ENCODE measurements at places on chromosomes 7 and 10. TPM values are rescaled to one million over a fixed set of nuclear protein-coding genes. Genes with fewer than 3 reads are reported as not detected.

- peak; percentile 82 for DNase-seq
Measured at GRCh38 chr10:84552478-84552877, 224.1 kb downstream of the CCSER2 start.

DNA sequence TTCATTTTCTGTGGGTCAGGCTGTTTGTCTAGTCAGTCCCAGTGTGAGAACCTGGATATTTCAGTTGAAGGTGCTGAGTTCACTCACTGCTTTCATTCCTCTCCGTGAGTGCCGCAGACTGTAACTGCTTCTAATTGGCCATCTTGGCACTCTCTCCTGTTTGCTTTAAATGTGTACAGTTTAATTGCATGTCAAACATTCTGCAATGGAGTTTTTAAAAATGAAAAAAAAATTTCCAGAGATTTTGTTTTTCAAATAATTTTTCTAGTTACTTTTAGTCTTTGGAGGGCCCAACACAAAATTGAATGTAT lies 87.8 kb downstream of the CCSER2 start:
- no peak for DNase-seq

DNA sequence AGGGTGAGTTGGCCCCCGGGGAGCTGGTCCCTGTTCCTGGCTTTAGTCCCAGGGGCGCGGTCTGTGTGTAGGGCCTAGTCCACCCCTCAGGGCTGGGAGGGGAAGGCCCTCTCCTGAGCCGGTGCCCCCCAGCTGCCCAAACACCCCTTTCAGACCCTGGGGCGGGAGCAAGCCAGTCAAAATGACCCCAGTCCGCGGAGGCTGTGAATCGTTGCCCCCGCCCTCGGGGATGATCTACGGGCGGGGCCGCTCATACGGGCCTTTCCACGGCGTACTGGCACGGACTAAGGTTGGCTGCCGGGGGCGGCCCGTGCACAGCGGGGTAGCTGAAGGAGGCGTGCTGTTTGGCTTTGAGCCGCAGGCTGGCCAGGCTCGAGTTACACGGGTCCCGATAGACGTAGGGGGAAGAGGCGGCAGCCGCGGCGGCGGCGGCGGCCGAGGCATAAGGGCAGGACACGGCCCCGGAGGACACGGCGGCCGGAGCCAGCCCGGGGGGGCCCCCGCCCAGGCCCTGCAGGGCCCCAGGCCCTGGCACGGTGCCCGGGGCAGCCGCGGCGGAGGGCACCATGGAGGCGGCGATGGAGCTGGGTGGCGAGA lies 4.3 kb downstream of the ELOVL3 start:
- DNase-seq, result peak; percentile 94

DNA sequence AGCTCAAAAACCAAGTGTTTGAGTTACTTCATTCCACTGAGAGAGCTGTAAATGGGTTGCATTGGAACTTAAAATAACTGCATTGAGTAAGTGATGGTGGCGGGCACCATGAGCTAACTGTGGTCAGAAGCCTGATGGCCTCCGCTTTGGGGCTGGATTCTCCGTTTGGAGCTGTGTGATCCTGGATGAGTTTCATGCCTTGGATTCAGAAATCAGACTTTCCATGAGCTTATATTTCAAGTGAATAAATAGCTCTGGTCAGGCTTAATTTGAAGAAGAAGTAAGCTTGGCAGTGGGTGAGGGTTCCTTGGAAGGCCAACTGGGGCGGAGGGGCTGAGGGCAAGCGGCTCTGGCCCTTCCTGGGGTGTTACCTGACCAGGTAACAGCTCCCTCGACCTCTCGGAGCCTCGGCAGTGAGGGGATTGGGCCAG lies 5.6 kb downstream of the HTRA1 start:
- DNase-seq, result no peak

- no peak for DNase-seq
Measured at GRCh38 chr7:133961724-133962123, 165.4 kb upstream of the LRGUK start.

GRCh38 chr7:108802650-108803049 lies 233.0 kb downstream of the DNAJB9 start:
- no peak for DNase-seq

DNA sequence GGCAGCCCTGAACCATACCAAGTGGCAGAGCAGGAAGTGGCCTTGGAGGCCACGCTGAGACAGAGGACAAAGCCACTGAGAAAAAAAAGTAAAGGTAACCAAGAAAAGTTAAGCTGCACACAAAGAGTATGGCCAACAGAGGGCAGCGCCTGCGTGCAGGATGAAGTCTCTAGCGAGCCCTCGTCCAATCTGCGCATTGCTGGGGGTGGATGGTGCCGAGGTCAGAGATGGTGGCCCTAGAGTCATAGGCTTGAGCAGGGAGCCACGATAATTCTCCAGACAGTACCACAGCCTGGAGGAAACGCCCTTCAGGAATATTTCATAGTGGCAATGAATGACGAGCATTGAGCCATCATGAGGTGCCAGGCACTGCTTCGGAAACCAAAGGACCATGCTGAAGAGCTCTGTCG lies 9.7 kb downstream of the ATP6V0E2 start:
- peak; percentile 90 for DNase-seq

DNA sequence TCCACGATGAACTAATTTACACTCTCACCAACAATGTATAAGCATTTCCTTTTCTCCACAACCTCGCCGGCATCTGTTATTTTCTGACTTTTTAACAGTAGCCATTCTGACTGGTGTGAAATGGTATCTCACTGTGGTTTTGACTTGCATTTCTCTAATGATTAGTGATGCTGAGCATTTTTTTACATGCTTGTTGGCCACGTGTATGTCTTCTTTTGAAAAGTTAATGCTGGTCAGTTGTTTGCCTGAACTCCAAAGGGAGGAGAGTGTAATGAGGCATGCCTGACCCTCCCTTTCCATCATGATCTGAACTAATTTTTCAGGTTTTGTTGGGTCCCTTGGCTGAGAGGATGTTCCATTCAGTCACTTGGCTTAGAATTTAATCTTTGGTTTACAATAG lies 50.7 kb upstream of the SVIL start:
- DNase-seq, result no peak

- DNase-seq, result no peak
Measured at GRCh38 chr7:45384499-45384898, 189.7 kb upstream of the ADCY1 start.

GRCh38 chr10:95319239-95319638 lies 28.4 kb upstream of the PDLIM1 start:
- no peak for DNase-seq

GRCh38 chr7:18225067-18225466 lies 197.4 kb upstream of the PRPS1L1 start:
- DNase-seq, result no peak

DNA sequence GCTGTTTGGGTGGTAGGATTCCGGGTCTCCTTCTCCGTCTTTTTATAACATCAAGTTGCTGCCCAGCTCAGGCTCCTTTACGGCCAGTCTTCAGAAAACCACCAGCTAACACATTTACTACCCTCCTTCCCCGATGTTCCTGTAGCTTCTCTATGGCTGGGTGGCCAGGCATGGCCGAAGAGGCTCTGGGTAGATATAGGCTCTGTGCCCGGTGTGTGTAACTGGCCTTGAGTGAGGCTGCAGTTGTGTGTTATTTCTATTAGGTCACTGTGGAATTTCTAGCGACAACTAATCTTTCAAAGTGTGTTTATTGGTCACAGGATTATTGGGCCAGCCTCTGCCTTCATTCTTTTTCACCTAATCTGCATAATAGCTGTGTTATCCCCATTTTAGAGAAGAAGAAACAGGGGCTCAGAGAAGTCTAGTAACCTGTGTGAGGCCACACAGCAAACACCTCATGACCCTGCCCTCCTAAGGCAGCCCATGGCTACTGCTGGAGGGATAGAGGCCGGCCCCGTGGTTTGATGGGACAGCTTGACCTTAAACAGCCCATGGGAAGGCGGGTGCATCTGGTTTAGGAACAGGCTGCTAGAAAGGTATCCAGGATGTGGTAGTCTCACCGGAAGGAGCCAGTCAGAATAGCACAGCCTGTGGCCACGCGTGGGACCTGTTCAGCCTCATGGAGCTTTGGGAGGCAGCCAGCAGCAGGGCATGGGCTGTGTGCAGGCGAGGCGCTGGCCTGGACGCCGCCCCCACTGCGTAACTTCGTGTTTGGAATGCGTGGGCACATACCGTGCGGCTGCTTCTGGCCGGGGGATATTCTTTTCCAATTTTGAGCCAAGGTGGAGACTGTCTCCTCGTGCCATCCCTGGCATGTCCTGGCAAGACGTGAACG lies 29.7 kb downstream of the HTRA1 start:
- DNase-seq, result no peak

GRCh38 chr10:78945838-78946237 lies 122.9 kb upstream of the ZMIZ1 start:
- no peak for DNase-seq

GRCh38 chr10:53846809-53847208 lies 954.2 kb downstream of the PCDH15 start:
- DNase-seq, result no peak

DNA sequence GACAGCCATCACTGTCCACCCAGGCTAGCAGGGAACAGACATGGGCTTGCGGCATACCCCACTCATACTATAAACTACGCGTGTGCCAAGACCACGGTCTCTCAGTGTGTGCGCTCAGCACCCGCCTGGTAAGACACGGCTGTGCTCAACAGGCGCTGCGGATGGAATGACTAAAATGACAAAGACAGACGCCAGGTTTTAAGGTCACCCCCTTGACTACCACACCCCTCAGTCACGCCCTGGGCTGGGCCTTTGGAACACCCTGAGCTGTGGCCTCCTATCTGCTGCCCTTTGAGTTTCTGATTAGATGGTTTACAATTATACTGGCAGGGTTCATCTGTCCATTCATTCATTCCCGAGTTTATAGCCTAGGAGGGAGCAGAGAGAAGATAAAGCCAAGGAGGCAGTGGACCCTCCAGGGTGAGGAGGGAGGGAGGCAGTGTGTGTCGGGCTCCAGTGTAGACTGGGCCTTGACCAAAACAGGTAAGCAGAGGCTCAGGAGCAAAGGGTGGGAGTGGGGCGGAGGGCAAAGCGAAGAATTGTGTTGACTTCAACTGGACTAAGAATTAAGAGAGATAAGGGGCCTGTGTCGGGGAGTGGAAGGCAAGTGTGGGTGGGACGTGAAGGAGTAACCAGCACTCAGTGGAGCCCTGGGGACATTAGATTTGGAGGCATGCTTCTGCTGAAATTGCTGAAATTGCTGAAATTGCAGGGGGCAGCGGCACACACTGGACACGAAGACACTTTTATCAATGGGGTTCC lies 35.0 kb downstream of the TNS3 start:
- DNase-seq, result no peak

DNA sequence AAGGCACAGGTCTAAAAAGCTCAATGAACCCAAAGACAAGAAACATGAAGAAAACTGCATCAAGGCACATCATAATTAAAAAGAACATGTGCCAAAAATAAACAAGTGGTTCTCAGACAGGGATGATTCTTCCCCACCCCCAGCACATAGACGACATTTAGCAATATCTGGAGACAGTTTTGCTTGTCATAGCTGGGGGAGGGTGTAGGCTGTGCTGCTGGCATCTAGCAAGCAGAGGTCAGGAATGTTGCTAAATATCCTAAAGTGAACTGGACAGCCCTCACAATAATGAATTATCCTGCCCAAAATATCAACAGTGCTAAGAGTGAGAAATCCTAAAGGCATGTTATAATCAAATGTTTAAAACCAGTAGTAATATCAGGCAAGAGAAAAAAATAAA lies 122.6 kb downstream of the MICU1 start:
- DNase-seq, result no peak

- peak; percentile 74 for DNase-seq
Measured at GRCh38 chr7:83629117-83629880, 19.6 kb downstream of the SEMA3E start.

DNA sequence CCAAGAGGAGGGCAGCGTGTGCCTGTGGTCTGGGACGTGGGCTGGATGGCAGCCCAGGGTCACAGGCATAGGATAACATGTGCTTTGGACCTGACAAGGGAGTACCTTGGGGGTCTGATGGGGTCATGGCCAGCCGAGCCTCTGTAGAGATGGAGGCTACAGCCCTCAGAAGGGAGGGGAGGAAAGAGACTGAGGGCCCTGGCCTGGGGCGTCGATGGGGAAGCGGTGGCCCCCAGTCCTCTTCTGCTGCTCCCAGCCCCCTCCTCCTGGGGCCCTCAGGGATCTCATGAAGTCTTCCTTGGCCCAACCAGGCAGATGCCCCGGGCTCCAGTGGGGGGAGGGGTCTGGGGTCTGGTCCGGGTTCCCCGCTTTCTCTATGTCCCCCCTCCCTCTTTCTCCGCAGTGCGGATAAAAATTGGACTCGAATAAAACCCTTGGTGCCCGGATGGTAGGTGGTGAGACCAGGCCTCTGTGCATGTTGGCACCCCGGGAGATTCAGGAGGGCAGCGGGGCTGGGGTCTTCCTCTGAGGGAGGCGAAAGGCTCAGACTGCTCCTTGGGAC lies 15.6 kb upstream of the HSPB1 start:
- no peak for DNase-seq

- no peak for DNase-seq
Measured at GRCh38 chr10:88253-88652, 39.2 kb upstream of the TUBB8 start.

- no peak for DNase-seq
Measured at GRCh38 chr7:69328516-69328915, 269.8 kb upstream of the AUTS2 start.

GRCh38 chr7:143418681-143419458 lies 10.2 kb upstream of the EPHA1 start:
- DNase-seq, result no peak

DNA sequence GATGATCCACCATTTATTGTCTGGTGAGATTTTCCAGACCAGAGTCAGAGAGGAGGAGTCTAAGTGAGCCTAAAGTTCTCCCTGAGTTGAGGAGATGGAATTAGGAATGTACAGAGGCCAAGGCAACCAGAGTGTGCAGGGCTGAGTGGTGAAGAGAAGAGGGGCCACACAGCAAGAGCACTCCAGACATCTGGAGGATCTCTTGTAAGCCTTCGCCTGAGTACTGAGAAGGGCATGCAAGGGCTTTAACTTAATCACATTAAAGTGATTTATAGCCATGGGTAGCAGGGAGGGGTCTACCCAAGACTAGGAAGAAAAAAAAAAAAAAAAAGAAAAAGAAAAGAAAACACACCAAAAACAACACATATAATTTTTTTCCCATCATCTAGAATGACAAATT lies 1190.4 kb downstream of the GATA3 start:
- no peak for DNase-seq

- DNase-seq, result peak; percentile 90
Measured at GRCh38 chr7:140653319-140654108, 12.9 kb upstream of the DENND2A start.

HKDC1 gene
- not detected for total RNA-seq

SEMA4G gene
- 36.6 TPM for total RNA-seq

CFTR gene
- 0.47 TPM for total RNA-seq

GIMAP1 gene
- not detected for total RNA-seq

All from endodermal cell (in vitro differentiated cells).